NCI-H460 (cell line): ENCODE measurements at places on chromosomes 11 and 22.

DNA sequence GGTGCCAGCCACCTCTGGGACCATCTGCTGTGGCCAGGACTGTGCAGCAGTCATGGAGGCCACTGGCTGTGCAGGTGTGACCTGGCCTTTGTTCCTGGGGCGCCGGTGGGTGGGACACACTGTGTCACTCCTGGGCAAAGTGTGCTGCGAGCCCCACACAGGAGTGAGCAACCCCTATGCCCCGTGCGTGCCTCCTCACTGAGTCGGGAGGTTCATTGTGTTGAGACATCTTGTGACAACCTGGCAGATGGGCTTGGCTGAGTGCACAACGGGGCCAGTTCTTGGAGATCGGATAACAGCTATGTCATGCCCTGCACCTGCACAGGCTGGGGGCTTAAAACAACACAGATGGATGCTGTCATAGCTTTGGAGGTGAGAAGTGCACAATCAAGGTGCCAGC, 13.5 kb downstream of the ANO1 start:
- no peak for DNase-seq

DNA sequence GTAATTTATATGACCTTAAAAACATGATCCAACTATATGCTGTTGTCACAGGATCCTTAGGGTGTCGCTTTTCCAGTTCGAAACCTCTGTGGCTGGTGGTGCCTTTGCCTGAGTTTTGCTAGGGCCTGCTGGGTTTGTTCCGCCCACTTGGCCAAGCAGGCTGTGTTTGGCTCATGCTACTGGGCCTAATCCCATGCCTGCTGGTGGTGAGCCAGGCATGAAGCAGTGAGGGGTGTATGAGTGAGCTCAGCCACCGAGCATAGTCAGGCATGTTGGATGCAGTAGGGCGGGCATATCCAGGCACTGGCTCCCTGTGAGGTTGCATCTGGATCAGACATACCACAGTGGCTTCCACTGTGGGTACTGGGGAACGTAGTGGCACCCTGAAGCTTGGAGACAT, 16.3 kb downstream of the NPAT start:
- no peak for DNase-seq

DNA sequence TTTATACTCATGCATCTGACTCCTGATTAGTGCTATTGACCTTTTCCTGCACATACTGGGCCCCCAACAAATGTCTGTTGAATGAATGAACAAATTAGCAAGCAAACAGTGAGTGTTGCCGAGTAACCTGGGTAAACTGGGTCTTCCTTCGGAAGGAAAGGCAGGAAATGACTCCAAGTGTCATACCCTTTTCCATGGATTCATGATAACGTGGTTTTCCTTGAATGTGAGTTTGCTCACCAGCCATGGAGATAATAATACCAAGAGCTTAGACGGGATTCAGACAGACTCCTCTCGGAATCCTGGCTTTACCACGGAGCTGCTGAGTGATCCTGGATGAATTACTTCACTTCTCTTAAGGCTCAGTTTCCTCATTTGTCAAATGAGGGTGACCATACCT, 16.7 kb downstream of the TECTA start:
- DNase-seq, result no peak

- DNase-seq, result no peak
Observed at GRCh38 chr11:118878163-118878563, 5.5 kb upstream of the CXCR5 start.

- peak; percentile 1 for DNase-seq
Observed at GRCh38 chr11:74634537-74634936, 42.2 kb downstream of the POLD3 start.

DNA sequence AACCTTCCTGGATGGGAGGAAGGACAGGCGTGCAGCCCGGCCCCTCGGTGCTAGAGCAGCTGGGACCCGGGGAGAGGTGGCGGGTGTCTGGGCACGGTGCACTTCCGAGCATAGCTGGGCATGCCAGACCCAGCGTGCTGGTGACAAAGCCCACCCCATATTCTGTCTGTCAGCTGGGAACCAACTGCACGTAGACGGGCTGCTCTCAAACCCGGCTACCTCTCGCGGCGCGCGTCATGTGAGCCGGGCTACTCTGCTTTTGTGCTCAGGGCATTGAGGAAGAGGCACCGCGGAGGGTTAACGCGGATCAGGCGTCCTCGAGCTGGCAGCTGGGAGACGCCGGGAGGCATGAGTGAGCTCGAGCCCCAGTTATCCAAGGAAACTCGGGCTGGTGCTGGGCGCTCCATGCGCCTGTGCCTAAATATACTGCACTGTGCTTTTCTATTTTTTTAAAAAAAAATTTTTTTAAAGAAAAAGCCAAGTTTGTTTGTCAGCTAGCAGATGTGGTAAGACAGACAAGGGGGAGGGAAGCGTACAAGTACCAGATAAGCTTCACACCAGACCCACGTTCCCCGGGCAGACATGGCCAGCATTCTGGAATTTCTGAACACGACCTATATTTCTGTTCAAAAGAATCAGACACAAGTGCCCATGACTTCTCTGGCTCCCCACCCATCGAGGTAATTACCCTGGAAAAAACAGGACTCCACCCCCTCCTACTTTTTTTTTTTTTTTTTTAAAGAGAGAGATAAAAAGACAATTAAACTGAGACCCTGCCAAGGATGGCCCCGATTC, 425.6 kb downstream of the SHANK2 start:
- no peak for DNase-seq

- DNase-seq, result peak; percentile 9
Observed at GRCh38 chr11:7251836-7252682, at the start of gene SYT9. TSS of gene SYT9 (plus strand) at chr11:7251904. CDS start at chr11:7252187, 283 bp downstream.

- DNase-seq, result no peak
Observed at GRCh38 chr11:48123254-48123875, 93.2 kb upstream of the OR4B1 start.

DNA sequence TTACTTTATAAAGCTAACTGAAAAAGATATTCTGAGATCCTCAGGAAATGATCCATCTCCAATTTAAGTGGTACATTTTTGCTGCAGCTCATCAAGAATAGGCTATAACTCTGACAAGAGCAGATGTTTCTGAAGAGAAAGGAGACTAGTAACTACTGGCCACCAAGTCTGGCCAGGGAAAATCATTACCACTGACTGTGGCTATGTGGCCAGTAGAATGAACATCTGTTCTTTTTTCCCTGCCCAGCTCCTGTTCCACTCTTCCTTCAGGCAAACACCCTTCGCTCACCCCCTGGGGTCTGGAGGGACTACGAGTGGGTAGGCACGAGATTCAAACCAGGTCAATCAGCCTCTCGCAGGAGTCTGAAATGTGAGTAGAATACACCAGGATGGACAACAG, 23.9 kb downstream of the TMEM123 start:
- DNase-seq, result no peak

GRCh38 chr11:88367310-88367709, 29.8 kb upstream of the CTSC start:
- no peak for DNase-seq

DNA sequence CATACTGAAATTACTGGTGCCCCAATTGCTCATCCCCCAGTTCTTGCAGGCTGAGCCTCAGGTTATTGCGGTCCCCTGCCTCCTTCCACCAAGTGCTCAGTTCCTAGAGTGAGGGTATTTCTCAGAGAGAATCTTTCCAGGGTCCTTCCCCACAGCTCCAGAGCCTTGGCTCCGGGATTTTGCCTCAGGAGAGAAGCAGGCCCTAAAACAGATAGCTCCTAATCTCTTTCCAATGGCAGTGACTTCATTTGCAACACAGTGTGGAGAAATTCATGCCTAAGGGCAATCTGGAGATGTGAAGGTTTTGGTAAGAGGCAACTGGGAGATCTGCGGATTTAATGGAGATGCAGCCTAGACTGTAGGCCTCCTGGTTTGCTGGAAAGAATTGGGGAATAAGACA, 2.9 kb downstream of the NF2 start:
- no peak for DNase-seq

DNA sequence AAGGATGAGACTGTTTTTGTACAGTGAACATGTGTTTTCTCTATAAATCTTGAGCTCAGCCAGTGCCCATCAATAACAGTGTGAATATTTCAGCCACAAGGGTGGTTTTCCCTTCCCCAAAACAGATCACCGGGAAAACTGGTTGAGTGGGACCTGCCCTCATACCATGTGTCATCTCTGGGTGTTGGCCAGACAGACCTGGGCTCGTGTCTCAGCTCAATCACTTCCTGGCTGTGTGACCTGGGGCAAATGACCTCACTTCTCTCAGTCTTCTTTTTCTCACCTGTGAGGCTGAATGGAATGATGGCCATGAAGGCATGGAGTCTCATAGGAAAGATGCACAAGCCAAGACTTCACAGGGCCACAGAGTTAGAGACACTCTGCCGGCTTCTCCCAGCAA, 74.7 kb downstream of the COMMD9 start:
- no peak for DNase-seq

DNA sequence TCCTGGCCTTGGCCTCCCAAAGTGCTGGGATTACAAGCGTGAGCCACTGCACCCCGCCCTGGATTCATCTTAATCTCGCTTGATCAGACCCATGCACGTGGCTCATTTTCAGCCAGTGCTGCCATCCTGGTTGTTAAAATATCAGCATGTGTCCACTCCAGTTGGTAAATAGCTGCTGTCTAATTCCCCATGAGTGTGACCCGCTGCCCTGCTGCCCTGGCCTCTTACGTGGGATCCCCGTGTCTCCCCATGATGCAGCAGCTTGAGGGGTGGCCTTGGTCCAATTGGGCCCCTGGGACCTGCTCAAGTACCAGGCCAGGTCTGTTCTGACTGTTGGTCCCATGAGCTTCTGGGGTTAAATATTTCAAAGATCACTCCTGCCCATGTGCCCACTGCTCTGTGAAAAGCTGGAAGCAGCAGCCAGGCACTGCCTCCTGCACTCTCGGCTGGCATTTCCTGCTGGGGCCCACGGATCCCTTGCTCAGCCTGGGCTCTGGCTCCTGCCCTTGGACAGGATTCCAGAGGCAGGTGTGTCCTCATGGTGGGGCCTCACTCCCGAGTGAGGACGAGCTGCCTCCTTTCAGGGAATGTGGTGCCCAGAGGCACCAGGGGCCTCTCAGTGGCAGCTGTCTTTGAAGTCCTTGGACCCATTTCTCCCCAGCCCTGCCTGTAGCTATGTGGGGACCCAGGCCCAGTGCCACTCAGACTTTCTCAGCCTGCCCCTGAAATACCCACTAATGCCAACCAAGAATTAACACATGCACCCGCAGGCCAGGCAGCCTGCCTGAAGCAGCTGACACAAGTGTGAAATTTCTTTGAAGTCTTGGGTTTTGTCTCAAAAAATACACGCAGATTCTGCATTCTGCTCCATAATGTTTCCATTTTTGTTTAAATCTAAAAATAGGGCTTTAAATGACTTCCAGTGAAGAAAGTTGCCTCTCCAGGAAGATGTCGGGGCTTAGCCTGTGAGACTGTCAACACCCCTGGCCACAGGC, 38.1 kb upstream of the PRDM11 start:
- no peak for DNase-seq

GRCh38 chr11:11095831-11096723, 238.2 kb upstream of the ZBED5 start:
- DNase-seq, result no peak

GRCh38 chr11:92828556-92828955, 140.9 kb upstream of the MTNR1B start:
- DNase-seq, result no peak

GRCh38 chr11:125124618-125124992, 13.2 kb upstream of the TMEM218 start:
- no peak for DNase-seq

- DNase-seq, result no peak
Observed at GRCh38 chr11:93143186-93143585, 54.6 kb downstream of the SLC36A4 start.

DNA sequence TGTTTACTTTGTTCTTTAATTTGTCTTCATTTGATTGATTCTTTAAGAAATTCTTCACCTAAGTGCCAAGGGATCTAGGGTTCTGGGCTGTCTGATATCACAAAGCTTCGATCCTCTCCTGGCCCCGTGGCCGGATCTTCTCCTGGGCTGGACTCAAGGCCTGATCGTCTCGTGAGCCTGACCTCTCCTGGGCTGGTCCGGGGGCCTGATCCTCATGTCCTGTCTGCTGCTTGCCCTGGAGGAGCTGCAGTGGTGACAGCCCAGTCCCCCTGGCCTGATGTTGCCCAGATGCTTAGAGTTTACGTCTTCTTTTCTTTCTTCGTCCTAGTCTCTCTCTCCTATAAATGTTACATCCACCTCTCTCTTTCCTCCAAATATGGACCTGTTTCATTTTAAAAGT, 3.3 kb downstream of the NADSYN1 start:
- no peak for DNase-seq

DNA sequence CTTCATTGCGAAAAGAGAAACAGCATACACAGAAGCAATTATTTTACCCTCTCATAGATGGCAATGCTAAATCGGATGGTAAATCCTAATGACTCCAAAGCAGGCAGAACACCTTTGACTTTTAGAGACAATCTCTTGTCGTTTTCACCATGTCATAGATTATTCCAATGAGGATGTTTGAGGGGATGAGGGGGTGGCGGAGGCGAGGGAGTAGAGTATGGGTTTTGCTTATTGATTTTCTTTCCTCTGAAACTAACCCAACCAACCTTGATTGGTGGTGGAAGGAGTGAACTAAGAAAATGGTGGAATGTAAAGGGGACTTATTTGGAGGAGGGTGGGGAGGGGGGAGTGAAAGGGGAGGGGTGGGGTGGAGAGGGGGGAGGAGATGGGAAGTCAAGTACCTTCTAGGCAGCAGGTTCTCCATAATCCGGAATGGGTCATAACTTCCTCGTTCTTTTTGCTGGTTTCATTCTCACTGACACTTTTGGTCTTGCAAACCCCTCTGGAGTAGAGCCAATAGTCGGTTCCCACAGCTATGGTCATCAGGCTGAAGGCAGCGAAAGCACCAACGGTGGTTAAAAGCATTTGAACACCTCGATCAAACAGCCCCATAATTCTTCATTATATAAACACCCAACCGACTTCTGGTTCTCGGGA, 1.5 kb downstream of the CACNG2 start:
- no peak for DNase-seq

DNA sequence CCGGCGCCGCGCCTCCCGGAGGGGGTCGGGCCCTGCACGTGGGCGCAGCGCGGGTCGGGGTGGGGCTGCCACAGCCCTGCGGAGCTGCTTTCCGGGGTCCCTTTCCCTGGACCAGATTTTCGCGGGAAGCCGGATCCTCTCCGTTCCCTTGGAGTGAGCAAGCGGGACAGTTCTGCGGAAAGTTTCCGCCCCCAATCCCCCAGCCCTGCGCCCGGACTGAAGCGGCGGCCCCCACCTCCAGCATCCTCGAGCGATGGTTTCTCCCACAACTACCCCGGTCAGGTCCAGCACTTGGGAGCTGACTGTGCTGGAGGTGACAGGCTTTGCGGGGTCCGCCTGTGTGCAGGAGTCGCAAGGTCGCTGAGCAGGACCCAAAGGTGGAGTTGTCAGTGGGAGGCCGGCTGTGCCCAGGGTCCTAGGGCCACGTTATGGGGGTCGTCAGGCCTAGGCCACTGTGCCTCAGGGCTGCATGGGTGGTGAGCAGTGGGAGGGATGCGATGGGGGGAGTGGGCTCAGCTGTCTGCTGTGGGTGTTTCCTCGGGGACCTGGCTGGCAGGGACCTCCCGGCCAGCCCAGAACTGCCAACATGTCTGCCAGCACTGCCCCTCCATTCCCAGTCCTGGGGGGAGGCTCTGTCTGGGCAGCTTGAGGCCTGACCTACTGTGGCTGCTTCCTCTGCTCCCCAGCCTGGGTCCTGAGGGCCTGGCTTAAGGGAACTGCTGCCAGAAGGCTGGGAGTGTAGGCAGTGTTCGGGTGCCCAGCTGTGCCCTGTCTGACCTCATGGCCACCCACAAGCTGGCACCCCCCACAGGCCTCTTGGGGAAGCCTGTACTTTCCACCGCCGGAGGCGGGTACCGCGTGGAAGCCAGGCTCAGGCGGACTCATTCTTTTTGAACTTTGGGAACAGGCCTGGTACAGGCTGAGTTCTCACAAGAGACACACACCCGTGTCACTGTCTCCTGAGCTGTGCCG, 726 bp downstream of the ST3GAL4 start:
- no peak for DNase-seq
